NCI-H82 (cell line): ENCODE measurements at places on chromosomes 2 and 18.

GRCh38 chr2:84317135-84317534, 141.9 kb downstream of the SUCLG1 start:
- no peak for DNase-seq

DNA sequence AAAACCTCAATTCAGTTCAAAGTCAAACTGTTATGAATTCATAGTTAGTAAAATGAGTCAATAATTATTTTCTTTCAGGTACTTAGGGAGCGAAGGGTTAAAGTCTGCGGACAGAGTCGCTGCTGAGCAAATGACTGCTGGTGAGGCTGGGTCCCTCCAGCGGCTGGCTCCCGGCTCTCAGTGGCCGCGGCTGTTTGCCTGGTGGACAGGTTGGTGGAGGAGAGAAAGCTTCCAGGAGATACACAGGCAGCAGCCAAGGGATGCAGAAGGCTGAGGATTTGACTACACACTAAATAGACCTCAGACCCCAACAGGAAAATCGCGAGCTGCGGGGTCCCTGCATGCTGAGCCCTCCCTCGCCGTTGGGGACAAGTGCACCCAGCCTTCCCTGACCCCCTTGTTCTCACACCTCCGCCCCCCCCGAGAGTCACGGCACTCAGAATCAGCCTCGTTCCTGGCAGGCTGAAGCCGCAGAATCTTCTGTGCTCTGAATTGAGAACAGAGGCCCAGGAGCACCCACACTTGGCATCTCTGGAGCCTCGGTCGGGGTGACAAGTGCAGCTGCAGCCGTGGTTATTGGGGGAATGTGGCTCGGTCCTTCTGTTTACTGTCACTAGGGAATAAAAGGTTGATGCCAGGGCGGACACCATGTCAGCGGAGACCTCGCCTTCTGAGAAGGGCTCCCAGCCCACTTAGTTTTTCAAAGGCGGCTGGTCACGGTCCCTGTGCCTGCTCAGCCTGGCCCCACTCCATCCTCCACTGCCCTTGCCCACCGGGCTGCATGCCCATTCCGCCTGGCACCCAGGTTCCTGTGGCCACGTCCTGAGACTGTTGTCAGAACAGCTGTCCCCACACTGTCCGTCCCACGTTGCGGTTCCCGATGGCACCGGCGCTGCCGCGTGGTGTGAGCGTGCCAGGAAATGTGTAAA, 74.0 kb downstream of the SLC66A2 start:
- peak; percentile 27 for DNase-seq

DNA sequence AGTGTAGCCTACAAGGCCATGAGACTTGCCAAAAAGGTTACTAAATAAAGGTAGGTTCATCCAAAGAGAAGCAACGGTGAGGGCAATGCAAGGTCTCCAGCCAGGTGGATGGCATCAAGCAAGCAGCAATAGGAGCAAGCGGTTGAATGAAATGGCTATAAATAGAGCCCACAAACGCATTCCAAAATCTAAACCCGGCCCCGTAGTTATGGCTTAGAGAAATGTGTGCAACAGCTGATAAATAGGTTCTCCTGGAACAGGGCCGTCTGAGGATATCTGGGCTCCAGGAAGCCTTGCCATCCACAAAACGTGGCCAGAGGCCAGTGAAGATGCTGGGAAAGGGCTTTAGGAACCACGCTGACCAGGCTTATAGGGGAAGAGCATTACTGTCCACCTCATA, 146.1 kb upstream of the PID1 start:
- no peak for DNase-seq

- DNase-seq = no peak
These were observed 67.5 kb downstream of the RMDN2 start for GRCh38 chr2:37992601-37993000.

DNA sequence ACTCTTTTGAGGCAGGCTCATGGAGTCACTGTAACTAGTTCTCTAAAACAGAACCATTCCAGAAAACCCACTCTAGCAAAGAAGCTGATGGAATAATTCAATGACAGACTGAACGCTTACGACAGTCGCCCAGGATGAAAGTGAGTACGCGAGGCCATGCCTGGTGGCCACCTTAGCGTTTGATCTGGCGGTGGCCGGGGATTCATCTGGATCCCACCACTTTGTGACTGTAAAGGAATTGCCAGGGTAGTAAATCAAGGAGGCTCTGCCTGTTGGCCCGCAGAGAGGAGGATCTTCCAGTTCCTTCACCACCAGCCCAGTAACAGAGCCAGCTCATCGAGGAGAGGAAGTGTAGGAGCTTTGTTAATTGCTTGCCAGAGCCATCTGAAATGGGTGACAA, 34.6 kb downstream of the GREB1 start:
- no peak for DNase-seq

DNA sequence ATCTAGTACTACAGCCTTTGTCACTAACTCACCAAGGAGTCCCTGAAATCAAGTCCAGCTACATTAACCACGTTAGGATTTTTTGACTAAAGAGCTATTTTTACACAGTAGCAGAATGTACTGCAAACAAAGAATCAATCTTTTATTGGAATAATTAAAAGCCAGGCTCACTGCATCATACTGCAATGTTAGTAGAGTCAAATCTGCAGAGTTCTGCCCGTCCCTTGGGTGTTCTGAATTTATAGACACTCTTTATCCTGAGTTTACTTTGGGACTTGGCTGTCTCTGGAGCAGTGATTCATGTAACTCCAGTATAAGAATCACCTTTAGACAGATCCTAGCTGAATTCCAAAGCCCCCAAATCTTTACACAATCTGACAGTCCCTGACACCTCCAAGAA, 127.9 kb upstream of the THSD7B start:
- DNase-seq = no peak
